C1 segment of cervical spinal cord (tissue), 14 donors: ENCODE measurements at places on chromosomes 6 and 20.

DNA sequence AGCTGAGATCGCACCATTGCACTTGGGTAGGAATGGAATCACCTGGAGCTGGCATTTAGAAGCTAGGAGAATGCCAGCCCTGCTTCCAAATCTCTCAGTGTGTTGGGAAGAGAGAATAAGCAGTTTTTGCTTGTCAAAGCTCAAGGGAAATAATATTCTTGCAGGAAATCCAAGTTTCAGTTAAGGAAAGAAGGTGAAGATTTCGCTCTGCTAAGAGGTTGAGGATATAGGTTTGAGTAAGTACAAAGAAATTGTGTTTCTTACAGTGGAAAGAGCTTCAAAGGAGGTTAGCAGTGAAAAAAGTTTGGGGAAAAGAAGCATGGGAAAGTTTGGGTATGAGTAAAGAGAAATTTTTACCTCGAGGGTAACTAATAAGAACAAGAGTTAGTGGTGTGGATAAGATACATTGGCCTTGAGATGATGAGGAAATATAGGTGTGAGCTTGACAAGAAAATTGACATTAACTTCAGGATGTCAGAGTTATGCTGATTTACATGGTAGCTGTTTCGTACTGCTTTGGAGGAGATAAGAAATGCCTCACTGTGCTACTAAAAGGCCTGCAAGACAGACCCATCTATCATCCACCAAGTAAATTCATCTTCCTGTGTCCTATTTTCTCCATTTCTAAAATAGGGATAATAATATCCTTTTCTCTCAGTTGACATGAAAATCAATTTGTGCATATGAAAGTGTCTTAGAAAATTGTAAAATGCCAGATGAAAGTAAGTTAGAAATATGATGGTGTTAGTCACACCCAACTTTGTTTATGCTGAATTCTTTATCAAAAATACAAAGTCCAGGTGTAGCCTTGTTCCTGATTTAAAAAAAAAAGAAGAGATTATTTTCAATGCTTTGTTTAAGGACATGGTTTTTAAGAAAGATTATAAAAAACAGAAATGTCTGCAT, 12.8 kb upstream of the HINT3 start:
- no peak for DNase-seq

GRCh38 chr6:138491017-138491416, 8.3 kb downstream of the NHSL1 start:
- DNase-seq: no peak

GRCh38 chr20:60209048-60209447, 250.8 kb downstream of the CDH26 start:
- no peak for DNase-seq

DNA sequence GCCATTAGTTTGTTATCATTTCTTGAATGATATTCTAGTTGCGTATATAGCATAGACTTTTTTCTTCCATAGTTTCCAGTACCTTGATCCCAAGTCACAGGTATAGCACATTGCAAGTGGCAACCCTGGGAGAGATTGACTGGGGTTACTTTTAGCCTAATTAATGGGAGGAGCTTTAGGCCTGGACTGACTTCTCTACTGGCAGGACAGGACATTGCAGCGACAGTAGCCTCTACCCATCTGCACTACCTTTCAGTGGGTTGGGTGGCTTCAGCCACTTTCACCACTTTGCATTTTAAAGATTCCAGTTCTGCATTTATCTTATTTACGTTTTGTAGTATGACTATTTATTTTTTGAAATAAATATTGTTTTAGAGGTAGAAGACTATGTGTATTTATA, 320.3 kb downstream of the RIMS1 start:
- no peak for DNase-seq

DNA sequence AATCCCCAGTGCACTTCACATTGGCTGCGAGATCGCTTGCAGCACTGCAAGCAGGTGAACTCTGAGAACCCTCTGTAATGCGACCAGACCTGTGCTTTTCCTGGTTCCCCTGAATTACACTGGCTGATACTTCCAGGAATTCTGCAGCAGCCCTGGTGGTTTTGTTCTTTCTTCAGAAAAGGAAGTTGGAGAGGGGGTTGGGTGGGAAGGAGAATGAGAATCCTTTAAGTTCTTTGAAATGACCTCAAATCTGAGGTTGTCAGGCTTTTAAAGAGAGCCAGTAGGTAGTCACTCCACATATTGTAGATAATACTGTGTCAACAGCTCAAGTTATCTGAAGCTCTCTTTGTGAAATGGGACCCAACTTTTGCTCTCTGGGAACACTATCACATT, 62.4 kb downstream of the GCNT2 start:
- DNase-seq: no peak

GRCh38 chr20:2315440-2315778, 19.6 kb downstream of the TGM3 start:
- no peak for DNase-seq

- DNase-seq: no peak
Observed at GRCh38 chr6:55445648-55446204, 118.5 kb downstream of the GFRAL start.

DNA sequence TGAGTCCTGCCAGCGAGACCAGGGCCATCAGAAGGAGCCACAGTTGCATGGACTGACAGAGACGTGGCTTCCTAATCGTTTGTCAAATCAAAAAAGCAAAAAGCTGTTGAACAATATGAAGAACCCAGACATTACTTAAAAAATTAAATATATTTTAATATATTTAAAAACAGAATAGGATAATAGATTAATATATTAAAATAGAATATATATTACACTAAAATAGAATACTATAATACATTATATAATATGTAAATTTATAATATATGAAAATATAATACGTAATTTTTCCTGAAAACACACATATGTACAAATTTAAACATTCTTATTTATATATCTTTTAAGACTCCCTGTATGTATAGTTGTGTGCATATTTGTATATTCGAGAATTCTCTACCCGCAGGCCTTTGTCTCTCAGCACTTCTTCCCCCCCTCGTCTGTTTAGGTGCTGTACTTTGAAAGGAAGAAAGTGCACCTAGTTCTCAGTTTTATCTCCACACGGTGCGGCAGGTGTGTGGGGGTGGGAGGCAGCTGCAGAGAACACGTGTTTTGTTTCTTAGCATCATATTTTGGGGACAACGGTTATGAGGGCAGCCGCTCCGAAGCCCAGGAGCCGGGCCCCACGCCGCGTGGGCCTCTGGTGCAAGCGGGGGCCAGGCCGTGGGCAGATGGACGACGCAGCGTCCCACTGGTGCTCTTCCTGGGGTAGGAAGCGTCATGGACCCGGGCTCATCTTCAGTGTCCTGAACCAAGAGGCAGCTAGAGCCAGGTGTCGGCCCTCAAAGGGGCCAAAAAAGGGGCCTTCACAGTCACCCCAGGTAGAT, 72.2 kb upstream of the MPC1 start:
- no peak for DNase-seq

GRCh38 chr6:215335-216034, 76.8 kb upstream of the DUSP22 start:
- no peak for DNase-seq

- DNase-seq: no peak
Observed at GRCh38 chr20:31861385-31862156, 8.8 kb downstream of the DUSP15 start.

DNA sequence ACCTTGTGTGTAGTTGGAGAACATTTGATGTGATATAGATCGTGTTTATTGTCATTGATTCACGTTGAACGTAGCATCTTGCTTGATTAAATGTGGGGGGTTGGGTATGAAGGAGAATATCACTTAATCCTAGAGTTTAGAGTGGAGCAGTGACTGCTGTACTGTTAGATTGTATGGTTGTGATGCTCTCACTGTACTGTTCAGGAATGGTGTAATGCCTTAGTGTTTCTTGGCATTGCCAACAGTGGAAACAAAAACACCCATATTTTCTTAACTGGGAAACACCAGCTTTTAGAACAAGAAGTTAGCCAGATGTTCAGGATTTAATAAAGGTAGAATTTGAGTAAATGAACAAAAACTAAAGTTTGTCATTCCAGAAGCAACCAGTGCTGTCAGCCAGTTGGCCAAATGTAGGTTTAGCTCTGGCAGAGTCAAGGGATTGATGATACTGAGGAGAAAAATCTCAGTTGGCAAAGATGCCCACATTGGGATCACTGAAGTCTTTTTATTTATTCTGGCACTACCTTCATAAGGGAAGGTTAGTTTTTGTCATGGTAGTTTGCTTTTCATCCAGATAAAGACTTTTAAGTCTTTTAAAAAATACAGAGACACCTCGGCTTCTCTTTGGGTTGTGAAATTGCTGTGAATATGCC, 129.9 kb downstream of the JARID2 start:
- DNase-seq: no peak

DNA sequence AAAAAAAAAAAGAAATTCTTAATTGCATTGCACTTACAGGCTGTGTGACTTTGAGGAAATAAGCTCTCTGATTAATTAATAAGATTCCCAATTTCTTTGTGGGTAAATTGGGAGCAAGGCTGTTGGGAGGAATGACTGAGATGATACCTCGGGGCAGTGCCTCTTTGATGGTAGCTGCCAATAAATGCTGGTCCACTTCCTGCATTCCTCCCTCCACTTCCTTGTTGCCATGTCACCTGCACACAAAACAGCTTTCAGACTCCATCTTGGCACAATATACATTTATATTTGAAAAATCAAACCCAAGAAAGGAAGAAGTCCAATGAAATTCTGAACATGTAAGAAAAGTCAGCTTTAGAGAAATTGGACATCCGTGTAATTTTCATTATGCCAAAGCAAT, 45.1 kb downstream of the MTHFD1L start:
- no peak for DNase-seq

DNA sequence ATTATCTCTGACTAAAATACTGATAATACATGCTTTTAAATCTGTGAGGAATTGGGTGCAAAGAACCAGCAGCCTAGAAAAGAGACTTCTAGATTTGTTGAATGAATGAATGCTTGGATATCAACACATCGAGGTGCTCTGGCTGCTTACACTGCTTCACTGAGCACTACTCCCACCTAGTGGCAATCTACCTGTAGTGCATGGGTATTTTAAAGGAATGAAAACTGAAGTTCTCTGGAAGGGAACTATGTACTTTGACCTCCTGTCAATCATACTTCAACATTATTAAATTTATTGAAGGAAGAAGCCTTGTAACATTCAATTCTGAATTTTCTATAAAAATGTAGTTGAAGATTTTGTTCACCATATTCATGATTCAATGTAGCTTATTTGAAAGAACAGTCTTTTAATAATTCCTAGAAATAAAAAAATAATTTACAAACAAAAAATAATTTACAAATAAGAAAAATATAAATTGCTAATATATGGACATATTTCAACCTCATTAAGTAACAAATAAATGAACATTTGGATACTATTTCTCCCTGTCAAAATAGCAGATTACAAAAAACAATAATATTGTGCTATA, 111.2 kb upstream of the MMS22L start:
- peak; percentile 33 for DNase-seq

DNA sequence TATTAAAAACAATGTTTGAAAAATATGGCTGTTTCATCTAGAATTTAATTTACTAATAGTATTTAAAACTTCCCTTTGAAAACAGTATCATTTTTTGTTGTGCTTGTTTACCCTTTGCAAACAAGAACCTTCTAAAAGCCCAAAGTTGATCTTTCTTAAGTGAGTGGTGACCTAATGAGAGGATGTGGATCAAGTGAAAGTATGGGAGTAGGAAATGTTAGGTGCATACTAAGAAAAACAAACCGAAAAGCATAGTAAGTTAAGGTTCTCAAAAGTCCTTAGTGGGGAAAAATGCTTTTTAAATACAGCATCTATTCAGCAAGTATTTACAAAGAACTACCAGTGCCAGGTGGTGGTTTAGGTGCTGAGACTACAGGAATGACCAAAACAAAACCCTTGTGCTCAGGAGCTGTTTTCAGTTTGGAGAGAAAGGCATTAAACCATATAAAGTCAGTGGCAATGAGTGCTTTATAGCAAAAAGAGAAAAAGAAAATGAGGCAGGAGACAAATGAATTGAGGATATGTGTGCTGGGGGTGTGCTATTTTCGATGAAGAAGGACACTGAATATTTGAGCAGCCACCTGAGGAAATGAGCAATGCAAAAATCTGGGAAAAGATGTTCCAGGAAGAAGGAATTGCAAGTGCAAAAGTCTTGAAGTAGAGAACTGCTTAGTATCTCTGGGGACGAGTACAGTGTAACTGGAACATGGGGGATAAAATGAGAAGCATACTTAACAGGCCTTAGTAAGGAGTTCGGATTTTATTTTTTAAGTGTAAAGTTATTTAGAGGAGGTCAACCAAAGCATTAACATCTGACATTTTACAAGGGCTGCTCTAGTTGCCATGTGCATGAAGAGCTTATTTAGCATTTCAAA, 24.0 kb downstream of the RNF146 start:
- DNase-seq: peak; percentile 29
